ENCODE measurements at places on chromosomes 5 and 9. TPM values are rescaled to one million over a fixed set of nuclear protein-coding genes. Genes with fewer than 3 reads are reported as not detected.
A peak's percentile ranks its signal among the peaks of the same experiment; 100 is the strongest.

GRCh38 chr9:78606001-78606379 lies 309.1 kb downstream of the PSAT1 start:
- no peak for DNase-seq

DNA sequence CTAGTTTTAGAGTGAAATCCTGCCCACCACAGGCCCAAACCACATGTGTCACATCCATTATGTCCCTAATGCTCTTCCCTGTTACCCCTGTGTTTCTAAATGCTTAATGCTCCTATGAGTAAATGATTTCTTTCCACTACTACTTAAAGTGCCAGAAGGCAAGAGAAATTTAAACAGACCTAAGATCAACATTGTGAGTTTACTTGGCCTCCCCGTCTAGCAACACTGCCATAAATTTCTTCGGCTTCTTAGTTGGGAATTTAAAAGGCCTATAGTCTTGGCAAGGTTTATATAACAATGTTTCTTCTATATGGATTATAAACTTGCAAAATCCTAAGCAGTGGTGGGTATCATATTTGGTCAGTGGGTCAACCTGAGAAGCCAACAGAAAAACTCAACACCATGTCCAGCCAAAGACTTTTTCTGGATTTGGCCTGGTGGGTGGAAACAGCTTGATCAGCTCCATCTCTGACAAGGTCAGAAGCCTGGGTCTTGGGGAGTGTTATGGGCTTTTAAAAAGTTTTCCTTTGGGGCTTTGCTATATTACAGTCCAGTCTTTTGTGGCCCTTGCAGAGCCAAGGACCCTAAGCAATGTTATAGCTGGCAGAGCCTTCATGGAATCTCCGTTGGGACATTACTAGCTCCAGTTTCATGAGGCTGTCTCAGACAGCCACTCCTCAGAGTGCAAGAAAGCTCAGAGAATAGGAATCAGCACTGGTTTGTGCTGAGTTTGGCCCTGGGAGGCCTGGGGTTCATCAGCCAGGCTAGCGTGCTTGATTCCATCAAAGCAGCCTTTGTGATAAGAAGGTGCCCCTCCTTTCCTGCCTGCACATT lies 119.8 kb downstream of the PRDM6 start:
- no peak for DNase-seq

GRCh38 chr9:136122425-136123383 lies 4.0 kb upstream of the TMEM250 start:
- peak; percentile 82 for DNase-seq

Gene MRPL22
- total RNA-seq: 34.8 TPM

Gene ARHGEF39
- 0.75 TPM for total RNA-seq

Gene FABP6
- total RNA-seq: not detected

All from aorta (tissue), 5 donors.